ENCODE measurements at places on chromosomes 4 and X.
A peak's percentile ranks its signal among the peaks of the same experiment; 100 is the strongest.

GRCh38 chr4:52903273-52903672 is 41.2 kb downstream of the RASL11B start:
- DNase-seq = no peak

DNA sequence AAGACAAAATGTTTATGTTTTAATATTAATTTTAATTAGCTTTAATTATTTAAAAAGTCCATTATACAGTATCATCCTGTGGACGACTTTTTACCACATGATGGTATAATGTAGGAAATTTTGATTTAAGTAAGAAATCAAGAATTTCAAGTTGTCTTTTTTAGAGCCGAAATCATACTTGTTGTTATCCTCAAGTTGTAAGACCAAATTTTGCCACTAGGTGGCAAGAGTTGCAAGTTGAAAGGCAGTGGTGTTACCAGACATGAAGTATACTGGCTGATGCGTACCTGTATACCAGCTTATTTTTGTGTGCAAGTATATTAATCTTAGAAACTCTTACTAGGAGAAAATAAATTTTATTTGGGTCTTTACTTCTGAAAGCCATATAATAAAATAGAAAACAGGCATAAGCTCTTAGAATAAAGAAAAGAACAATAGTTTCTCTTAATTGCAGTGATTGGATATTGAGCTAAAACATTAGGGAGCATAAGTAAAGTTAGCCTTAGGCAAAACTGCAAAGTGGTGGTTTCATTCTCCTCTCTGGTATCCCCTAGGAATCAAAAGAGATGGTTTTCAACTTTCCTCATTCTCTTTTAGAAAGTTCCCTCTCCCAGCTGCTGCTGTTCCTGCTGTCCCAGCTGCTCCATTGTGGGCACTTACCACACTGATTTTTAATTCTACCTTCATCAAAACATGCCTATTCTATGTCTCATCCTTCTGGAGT is 118.0 kb upstream of the WDFY3 start:
- no peak for DNase-seq

DNA sequence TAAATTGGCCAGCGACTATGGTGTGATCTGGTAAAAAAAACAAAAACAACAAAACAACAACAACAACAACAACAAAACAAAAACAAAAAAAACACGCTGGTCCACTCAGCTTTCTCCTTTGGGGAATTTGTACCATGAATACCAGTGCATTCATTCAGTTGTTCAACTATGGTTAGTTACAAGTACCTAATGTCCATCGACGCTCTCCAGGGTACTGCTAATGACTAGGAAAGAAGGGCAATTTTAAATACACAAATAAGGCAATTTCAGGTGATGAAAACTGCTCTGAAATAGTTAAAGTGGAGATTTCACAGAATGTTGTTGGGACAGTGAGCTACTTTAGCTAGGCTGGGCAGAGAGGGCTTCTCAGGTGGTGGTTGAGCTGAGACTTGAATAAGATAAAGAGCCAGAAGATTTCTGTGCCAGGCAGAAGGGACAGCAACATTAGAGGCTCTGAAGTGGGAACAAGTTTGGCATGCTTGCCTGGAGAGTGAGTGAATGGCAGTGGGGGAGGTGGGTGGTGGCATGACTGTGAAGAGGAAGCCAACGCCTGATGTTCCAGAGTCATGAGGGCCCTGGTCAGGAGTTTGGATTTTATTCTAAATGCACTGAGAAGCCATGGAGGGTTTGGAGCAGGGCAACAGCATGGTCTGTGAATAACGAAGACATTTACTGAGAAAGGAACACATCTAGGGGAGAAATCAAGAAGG is 45.9 kb upstream of the PGRMC2 start:
- no peak for DNase-seq

- no peak for DNase-seq
Measured at GRCh38 chr4:179372242-179372641, 1930.0 kb upstream of the AGA start.

- DNase-seq = no peak
Measured at GRCh38 chr4:128328106-128328505, 40.5 kb upstream of the PGRMC2 start.

DNA sequence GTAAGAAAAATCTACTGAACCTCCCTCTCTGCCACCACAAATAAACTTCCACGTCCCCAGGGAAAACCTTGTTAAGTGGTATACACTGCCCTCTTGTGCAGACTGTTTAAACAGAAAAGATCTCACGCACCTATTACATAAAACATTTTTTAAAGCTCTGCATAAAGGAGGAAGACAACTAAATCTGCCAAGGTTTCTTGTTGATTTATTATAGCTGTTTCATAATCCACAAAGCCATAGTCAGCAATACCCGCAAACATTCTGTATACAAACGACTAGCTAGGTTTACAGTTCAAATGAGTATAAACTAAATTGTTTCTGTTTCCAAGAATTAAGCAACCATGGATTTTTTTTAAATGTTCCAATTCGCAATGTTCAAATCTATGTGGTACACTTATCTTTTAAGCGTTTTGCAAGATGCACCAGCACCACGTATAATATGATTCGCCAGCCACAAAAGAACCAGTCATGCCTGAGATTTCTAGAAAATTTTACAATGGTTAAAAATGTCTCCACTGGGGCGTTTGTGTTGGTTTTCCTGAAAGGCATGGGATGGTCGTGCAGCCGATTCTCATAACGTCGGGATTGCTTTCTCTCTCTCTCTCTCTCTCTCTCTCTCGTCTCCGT is 164.6 kb downstream of the PRKX start:
- no peak for DNase-seq

- no peak for DNase-seq
Measured at GRCh38 chrX:55127692-55128091, 38.9 kb downstream of the PAGE2 start.

DNA sequence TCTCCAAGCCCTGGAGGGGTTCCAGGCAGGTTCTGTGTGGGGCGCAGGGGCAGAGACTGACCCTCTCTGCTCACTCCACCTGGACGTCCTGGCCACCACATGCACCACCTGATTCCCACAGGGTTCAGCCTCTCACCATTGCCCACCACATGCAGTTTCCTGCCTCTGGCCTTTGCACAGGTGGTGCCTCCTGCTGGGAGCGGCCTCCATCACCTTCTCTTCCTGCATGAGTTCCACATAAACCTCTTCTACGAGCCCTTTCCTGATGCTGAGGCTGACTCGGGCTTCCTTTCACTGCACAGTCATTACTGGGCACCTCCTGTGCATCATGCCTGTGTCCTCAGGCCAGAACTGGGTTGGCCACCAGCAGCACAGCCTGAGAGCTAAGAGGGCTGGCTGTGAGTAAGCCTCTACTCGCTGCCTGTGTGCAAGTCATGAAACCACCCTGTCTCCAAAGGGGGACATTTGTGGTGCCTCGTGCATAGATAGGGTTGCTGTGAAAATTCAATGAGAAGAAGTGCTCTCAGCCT is 19.9 kb downstream of the MAN2B2 start:
- DNase-seq = no peak

- no peak for DNase-seq
Measured at GRCh38 chr4:53840643-53841042, 223.8 kb downstream of the CHIC2 start.

DNA sequence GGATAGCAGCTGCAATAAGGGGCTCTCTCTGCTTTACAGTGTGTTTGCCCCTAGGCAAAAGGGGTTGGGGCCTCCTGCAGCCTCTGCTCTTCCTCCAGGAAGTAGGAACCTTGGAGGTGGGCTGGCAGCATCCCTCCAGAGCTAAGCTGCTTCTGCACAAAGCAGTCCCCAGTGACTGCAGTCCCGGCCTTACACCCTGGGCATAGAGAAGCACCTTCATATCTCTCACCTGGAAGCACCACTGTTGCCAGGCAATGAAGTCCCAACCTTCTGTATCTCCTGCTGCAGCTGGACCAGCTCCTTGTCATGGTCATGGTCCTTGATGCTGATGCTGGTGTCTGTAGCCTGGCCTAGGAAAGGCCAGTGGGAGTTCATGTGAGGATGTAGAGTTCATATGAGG is 171.1 kb upstream of the TET2 start:
- no peak for DNase-seq

- DNase-seq = no peak
Measured at GRCh38 chrX:37871626-37872302, 24.4 kb upstream of the DYNLT3 start.

DNA sequence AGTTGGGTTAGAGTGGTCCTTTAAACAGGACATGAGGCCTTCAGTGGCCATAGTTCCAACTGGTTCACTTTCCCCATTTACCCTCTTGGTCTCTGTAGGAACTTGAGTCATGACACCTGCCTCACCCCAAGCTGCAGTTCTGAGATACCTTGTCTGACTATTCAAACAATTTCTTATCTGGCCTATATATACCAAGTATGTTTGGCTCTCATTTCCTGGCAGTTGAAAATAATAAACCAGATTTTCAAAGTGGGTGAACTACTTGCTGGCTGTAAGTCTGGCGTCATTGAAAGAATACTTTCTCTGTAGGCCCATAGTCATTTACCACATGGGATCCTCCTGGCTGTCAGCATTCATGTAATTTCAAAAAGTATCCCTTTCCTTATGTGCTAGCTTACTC is 228.8 kb downstream of the SHROOM3 start:
- no peak for DNase-seq

GRCh38 chr4:22458098-22458497 is 57.8 kb downstream of the ADGRA3 start:
- no peak for DNase-seq

GRCh38 chr4:101864660-101865059 is 74.1 kb downstream of the BANK1 start:
- no peak for DNase-seq

DNA sequence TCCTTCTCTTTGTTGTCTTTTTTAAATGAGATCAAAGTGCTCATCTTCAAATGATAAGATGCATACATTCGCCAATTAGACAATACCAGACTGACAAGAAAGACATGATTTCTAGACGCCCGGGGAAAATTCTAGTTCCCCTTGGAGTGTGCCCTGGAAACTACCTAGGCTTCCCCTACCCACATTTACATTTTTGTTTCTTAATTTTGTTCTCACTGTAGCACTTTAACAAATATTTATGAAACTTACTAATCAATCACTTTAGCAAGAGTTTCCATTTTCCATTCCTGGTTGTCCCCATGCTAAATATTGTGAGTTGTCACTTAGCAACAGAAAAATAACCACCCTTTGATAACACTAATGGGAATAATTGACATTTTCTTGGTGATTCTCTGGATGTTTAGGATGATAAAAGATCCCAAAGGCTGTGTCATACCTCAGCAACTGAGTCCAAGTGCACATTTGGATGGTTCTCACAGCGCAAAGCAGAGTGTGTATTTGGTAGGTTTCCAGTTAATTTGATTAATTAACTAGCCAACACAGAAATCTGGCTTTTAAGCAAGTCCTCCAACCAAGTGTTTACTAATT is 69.6 kb downstream of the FGFBP1 start:
- DNase-seq = no peak

DNA sequence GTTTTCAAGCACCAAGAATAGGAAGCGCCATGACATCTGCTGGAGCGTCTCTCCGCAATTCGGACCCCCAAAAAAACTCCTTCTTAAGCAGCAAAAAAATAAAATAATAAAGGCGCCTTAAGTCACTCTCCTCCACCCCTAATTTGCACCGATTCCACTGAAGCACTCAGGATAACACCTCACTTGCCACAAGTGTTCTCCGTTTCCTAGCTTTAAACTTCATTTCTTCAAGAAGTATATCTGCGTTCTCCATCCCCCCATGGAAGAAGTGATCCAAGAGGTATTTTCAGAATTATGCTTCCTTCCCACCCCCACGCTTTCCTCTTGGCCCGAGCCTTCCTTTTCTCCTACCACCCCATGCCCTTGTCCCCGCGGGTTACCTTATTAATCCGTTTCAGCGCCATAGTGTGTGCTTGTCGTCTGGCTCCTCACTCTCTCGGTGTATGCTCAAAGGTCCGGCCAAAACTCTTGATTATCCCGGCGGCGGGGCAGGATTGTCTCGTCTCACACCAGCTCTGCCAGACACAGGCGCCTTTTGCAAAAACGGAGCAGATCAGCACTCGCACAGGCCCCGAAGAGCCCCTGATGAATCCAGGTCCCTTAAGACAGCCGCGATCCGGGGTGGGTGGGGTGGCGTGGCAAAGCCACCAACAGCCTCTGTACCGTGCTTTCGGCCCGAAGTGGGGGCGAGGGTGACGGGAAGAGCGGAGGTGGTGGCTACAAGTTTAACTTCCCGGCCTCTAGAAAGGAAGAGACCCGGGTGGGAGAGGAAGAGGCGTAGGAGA is 1.1 kb downstream of the UBE2D3 start:
- DNase-seq = peak; percentile 58

DNA sequence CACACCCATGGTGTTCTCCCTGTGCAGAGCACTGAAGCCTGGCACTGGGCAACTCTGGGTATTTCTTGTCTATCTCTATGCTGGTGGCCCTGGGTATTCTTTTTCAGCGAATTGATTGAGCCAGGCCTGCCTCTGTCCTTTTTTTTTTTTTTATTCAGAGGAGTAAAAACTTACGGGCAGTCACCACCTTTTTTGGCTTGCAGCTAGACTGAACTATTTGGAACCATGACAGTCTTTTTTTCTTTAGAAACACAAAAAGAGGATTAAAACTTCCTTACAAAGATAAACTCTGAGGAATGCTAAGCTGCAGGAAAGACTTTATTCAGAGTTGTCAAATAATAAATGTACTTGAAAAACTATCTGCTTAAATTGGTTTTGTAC is 119.2 kb upstream of the STIM2 start:
- DNase-seq = no peak

DNA sequence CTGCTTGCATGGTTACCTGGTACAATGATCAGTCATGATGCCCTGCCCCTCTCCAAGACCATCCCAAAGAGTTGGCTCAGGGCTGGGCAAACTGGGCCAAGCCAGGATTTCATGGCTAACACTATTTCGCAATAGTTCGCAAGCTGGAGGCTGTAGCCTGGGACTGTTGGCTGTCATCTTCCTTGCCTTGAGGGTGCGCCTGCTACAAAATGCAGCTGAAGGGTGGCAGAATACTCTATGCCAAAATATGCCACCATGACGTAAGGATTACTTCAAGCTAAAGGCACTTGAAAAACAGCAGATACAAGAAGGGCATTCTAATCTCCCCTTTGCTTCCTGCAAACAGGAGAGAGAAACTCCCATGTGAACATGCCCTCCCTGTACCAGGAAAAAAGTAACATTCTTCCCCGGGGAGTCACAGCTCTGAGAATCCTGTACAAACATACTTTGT is 21.0 kb downstream of the SAT1 start:
- no peak for DNase-seq

- DNase-seq = no peak
Measured at GRCh38 chrX:38935561-38935960, 134.3 kb downstream of the MID1IP1 start.

GRCh38 chr4:185902654-185903053 is 90.7 kb upstream of the SORBS2 start:
- DNase-seq = no peak

DNA sequence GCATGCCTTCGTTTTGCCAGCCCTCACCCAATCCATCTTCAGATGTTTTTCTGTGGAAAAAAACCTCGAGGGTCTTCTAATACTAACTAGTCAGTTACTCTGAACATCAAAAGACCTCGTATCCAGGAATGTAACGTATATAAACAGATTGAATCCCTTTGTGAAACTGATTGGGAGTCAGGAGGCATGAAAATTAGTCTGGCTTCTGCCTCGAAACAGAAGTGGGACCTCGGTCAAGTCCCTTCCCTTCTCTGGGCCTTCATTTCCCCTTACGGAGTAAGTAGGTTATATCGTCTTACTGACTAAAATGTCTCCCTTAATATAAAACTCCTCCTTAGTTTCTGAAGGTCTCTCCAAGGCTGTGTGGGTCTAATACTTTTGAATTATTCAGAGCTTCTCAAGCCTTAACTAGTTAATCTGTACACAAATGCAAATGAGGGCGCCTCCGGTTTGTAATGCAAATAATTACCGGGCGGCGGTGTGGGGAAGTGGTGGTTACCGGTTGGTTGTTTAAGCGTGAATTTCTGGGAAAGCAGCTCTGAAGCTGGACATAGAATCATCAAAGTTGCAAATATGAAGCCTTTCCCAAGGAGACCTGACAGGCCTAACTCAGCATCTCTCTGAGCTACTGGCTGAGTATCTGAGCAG is 11.4 kb upstream of the NKRF start:
- no peak for DNase-seq
